HT-29 (cell line): ENCODE measurements at places on chromosomes 7 and 10. TPM values are rescaled to one million over a fixed set of nuclear protein-coding genes. Genes with fewer than 3 reads are reported as not detected.

DNA sequence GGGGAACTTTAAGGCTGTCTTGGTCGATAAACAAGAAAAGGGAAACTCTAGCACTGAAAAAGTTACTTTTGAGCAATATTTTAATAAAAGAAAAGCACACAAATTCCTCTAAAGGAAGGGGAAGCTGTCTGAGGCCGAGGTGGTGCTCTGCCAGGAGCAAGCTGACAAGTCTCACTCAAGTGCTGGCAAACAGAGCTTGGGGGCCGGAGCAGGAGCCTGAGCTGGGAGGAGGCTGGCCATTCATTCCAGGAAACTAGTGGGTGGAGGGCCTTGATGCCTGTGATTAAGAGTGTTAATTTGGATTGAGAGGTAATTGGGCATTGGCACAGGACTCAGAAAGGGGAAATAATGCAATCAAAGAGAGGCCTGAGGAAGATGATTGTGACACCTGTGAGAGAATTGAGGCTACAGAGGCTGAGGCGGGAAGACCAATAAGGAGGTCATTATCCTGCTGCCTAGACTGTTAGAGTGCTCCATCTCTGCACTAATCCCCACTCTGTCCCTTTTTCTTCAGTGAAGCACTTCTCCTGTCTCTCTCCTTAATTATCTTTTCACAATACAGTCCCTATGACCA lies 154.9 kb upstream of the COL1A2 start:
- DNase-seq = no peak

GRCh38 chr10:48614481-48615390 lies 9.9 kb upstream of the ARHGAP22 start:
- DNase-seq = no peak

DNA sequence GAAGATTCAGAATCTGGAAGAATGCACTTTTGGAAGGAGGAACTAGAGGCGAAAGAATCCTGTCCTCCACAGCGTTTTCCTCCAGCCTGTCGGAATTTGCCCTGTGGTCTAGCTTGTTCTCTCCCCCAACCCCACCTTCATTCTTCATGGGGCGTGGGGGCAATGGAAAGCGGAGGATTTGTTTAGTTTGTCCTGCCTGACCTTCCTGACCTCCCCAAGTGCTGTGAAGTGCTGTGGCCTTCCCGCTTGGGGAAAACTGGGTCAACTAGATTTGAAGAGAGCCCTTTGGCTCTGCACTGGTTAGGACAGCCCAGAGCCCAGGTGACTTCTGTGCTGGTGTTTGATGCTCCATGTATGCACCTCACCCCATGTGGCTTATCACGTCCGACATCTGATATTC lies 49.1 kb downstream of the GATA3 start:
- DNase-seq = no peak

- no peak for DNase-seq
Observed at GRCh38 chr10:66804962-66805361, 120.9 kb upstream of the LRRTM3 start.

IFIT1B gene
- not detected in 2 replicates for total RNA-seq

SH2B2 gene
- total RNA-seq = 2.0 TPM in 2 replicates
